ENCODE measurements at places on chromosomes 12 and 14.
A peak's percentile ranks its signal among the peaks of the same experiment; 100 is the strongest.

DNA sequence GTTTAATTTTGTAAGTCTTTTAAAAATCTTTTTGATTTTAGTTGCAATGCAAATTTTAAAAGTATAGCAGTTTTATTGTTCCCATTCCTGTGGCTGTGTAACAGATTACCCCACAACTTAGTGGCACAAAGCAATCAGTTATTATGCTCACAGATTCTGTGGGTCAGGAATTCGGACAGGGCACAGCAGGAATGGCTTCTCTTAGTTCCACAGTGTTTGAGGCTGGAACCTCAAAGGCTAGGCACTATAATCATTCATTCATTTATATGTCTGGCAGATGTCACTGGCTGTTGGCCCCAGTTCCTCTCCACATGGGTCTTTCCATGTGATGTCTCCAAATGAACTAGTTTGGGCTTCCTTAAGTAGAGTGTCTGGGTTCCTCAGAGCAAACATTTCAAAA is 193.3 kb downstream of the RAD51B start:
- no peak for DNase-seq

- no peak for DNase-seq
Observed at GRCh38 chr14:22320362-22320750, 268.7 kb downstream of the DAD1 start.

GRCh38 chr14:69572030-69572840 is 2.4 kb downstream of the CCDC177 start:
- peak; percentile 49 for DNase-seq

- peak; percentile 87 for DNase-seq
Observed at GRCh38 chr12:15757553-15758255, 31.5 kb downstream of the EPS8 start.
